HuH-7 (cell line): ENCODE measurements at places on chromosomes 1 and 21.

DNA sequence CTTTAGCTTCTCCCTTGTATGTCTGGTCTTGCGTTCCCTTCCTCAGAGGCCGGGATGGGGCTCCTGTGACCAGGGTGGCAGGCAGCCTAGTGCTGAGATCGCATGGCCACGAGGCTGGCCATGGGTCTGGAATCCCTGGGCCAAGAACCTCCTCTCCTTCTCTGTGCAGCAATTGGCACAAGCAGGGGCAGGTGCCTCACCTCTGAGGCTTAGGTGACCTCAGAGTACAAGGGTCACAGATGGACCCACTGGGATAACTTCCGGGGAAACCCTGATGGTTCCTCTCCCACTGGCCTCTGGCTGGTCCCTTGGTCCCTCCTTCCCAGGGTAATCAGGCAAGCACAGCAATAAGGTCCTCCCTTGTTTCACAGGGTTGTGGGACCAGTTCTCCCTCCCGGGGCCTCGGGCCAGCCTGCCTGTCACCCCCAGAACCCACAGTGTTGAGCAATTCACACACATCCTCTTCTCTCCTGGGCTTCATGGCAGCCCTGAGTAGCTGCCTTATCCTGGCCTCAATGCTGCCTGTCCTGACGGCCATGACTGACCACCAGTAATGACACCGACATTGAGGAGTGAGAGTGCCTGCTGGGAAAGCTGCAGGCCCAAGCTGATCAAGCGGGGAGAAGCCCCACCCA, 38.6 kb downstream of the BMP8A start:
- no peak for DNase-seq

- DNase-seq = no peak
Observed at GRCh38 chr1:21526441-21526840, 17.2 kb downstream of the ALPL start.

DNA sequence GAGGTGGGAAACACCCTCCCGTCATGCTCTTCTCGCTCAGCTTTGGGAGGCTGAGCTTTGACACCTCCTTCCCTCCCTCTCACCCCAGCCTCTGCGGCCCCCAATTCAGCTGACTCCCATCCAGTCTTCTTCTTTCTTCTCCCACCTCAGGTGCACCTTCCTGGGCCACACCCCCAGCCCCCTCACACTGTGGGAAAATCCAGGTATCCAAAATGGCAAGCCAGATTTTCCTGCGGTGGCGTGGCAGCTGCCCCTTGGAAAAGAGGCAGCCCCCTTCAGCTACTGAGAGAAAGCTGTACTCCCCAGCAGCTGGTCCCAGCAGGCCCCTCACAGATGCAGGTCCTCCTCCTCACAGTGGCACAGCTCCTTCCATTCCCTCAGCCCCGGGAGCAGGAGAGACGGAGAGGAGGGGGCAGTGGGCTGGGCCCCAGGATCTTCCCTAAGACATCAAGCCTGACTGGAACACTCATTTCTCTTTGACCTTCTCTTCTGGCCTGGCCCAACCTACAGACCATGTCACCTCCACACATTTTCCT, 61.6 kb downstream of the OPTC start:
- DNase-seq = no peak

- DNase-seq = peak; percentile 77
Observed at GRCh38 chr1:205306929-205307566, 14.5 kb downstream of the NUAK2 start.

DNA sequence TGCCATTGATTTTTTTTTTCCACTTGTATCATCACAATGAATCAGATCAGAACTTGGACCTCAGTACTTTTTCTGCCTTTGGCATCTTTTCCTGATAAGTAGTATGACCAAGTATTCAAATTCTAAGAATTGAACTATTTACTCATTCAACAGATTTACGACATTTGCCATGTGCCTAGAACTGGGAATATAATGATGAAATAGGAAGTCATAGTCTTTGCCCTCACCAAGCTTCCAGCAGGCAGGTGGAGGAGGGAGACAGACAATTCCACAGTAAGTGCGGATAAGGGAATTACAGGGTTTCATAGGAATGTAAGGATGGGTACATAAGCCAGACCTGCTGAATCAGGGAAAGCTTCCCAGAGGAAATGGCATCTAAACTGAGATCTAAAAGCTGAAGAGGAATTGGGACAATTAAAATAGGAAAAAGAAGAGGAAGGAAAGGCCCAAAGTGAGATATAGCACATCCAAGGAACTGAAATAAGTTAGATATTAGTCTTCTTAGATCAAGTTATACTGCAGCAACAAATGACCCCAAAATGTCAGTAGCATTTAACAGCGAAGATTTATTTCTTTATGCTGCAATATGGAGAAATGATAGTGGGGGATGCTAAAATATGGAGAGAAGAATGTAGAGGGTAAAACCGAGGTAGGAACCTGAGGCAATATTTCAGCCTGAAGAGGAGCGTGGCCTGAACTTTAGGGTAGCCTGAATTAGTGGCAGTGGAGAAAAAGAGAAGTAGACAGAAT, 5.3 kb upstream of the DDX59 start:
- no peak for DNase-seq

DNA sequence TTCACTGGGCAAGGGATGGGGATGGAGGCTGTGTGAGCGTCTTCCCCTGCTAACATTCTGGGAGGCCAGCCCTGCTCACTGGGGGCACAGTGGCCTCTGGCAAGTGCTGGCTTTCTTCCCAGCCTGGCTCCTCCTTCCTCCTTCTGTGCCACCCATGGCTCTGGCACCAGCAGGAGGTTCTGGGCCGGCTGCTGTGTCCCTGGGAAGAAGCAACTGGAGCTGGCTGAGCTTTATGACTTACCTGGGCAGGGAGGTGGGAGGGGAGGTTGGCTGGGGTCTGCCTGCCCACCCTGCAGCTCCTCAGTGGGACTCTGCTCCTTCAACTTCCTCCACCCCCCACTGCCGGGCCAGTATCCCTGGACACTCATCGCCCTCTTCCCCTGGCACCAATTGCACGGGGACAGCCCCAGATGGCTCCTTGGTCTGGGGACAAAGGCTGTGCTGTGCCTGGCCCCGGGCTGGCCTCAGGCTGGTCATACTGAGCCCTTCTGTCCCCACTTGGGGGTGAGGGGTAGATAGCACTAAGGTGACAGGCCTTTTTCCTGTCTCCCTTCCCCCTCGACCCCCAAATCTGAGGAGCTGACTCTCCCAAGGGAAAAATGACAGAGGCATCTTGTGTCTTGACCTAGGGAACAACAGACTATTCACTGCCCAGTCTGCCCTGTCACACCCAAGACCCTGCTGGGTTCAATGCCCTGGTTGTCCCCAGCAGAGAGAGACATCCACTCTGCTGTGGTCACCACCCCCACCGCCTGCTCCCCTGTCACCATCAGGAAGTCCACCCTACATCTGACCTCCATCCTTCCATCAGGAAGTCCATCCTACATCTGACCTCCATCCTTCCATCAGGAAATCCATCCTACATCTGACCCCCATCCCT, 14.4 kb downstream of the CDK18 start:
- no peak for DNase-seq

DNA sequence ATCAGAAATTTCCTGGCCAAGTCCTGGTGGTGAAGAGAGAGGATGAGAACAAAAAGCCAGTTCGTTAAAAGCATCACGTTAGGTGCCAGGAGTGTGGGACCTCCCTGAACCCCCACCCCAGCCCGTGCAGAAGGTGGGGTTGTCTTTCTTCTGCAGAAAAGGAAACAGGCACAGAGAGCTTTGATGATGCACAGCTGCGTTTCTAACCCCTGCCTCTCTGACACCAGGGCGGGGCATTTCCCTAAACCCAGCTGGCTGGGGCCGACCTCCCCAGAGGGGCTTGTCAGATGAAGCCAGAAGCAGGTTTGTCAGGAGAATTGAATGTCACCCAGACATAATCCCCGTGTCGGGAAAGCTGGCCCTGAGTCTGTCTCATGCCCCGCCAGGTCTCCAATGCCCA, 189.3 kb upstream of the EDN2 start:
- no peak for DNase-seq

DNA sequence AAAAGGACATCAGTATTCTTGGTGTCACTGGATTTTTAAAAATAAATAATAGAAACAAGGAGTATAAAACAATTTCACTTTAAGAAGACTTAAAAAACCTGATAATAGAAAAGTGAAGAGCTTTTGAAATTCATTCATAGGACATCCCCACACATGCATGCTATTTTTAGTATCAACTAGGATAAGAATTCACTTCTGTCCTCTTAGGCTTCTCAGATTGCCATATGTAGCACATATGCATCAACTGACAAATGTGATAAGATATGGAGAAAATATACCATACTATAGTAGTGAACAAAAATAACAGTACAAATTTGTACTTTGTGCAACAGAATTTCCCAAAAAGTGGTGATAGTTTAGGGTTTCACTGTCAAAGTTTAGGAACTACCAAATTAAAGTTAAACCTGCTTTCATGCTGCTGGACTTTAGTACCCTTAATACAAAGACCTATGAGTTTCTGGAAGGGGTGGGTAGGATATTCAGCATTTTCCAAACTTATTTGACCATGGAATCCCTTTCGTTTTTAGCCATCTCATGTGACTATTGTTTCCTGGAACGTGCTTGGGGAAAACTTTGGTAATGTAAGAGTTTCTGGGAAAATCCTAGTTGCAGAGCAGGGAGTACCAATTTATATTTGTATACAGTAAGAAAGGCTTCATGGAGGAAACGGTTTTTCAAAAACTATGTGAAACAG, 19.8 kb downstream of the RPRD2 start:
- no peak for DNase-seq

- DNase-seq = no peak
Observed at GRCh38 chr21:28799926-28800325, 192.8 kb downstream of the LTN1 start.

DNA sequence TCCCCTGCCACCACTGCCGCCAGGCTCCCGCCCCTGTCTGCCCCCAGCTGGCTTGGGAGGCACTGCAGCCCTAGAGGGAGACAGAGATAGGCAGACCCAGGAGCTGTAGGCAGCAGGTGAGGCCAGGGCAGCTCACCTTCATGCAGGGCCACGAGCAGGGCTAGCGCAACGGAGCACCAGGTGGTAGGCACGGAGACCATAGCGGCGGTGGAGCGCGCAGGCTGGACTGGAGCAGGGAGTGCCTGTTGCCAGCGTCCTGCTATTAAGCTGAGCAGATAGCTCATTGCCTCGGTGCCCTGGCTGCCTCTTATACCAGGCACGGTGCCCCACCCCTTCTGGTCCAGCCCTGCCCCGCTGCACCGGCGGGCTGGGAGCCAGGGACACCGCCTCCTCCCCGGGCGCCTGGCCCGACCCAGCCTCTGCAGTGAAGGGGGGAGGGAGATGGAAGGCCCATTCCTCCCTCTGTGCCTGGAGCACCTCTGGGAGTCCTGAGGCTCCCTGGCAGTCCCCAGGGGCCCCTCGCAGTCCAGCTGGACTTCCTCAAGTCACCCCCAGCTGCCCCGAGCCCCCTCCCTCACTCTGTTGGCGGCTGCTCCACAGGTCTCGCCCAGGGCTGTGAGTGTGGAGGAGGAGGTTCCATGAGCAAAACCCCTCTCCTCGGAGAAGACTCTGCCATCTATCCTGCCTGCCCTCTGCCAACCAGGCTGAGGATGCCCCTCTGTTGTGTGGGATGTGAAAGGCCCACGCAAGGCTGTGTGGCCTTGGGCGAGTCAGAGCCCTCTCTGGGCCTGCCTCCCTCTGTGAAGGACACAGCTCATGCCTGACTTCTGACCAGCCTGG, at the start of gene EDN2:
EDN2 (minus strand) TSS at position 282 of the 840 bp plus-strand sequence; CDS start at position 200, 82 bp downstream.
- DNase-seq = no peak

GRCh38 chr1:119209596-119210295, 69.3 kb upstream of the WARS2 start:
- no peak for DNase-seq

- no peak for DNase-seq
Observed at GRCh38 chr1:44292651-44293050, 62.4 kb downstream of the ERI3 start.
